ENCODE measurements at places on chromosomes 1 and 21.

- no peak for DNase-seq
Measured at GRCh38 chr1:59276439-59276851, 20.4 kb upstream of the FGGY start.

DNA sequence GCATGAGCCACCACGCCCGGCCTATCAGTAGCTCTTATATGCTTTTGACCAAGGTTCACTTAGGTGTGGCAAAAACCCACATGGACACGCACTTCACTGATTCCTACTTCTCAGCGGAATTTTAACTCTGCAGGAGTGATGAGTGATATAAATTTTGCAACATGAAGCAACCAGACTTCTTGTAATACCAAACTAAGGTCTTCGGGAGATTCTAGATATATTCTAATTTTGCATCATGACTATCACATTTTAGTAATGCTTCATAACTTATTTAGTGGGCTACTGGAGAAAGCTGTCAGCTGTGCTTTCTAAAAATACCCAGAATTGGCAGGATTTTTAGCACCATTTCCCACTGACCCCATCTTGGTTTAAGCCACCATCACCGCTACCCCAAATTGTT lies 27.8 kb downstream of the RHCE start:
- no peak for DNase-seq

DNA sequence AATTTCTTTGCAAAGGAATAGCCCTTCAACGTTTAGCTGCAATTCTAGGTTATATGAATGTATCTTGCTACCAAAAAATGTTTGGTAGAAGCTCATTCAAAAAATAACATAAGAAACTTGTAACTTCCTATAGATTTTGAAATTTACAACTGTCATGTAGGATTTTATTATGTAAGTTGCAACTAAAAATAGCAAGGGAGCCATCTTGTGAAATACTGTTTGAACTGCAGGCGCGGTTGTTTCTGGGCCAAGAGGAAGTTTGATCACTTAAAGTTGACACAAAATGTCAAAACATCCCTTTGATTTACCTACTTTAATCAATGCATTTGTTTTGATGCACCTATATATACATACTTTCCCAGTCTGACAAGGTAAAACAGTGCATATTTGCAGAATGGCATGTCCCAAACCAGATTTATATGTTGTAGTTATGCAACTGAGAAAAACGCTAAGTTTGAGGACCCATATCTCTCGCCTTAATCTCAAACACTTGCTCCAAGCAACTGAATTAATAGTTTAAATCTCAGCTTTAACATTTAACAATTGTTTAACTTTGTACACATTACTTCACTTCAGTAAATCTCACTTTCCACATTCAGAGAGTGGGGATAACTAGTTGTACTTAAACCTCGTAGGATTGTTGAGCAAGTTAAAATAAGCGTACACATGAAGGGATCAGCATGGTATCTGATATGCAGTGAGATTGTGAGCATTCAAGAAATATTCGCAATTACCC lies 63.9 kb downstream of the KCNK2 start:
- no peak for DNase-seq

DNA sequence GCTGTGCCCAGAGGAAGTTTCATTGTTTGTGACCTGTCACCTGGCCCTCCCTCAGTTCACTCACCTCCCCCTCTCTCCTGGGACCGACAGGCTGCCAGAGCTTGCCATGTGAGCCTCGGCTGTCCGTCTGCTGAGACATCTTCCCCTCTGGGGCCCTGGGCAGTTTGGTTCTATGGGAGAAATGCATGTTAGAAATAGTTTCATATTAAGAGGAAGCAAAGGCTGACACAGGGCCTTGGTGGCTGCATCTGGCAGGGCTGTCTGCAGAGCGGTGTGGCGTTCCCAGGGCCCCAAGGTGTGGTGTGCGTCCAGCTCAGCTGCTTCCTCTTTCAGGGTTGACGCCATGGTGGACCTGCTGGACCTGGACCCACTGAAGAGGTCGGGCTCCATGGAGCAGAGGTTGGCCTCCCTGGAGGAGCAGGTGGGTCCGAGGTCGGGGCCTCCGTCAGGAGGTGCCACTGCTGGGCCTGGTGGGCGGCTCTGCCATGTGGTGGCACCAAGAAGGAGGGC lies 31.9 kb upstream of the LRRC3 start:
- no peak for DNase-seq

DNA sequence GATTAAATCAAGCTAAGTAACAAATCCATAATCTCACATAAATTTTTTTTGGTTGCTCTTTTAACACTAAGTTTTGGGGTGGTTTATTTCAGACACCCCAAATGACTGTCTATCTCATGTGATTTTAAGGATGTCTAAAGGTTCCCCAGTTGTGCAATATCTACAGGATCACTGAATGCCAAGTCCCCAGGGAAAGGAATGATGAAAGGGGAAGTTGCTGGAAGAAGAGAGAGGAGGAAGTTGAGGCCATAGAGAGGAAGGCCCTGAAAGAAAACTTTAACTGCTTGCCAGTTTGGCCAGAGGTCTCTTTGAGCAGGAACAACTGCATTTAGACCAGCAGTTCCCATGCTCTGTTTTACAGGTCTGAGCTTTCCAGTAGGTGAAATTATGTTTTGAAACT lies 27.5 kb upstream of the SLC19A2 start:
- no peak for DNase-seq

DNA sequence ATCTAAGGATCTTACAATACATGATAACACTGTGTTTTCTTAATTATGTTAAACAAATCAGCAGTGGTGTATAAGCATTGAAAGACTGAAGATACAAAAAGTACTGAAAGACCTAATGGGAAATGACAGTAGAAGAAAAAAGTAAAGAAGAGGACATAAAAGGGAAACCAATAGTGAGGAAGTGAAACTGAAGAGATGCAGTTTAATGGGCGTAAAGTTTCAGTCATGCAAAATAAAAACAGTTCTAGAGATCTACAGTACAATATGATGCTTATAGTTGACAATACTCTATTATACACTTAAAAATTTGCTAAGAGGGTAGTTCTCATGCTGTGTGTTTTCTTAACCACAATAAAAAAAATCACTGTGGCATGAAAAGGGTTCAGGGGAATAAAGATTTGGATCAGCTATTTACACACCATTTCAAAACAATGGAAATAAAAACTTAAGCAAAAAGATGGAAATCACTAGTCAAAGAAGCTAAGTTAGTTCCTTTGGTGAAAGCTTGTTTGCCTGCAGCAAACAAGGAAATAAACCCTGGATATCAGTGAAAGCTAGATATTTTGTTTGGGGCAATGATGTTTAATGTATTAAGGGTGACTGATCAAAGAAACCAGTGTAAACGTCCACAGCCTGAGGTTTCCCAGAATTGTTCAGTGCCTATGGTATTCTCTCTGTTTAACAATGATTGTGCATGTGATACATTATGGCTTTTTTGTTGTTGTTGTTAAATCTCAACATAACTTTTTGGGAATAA lies 1160.8 kb upstream of the ADGRL2 start:
- no peak for DNase-seq
